Motor neuron (in vitro differentiated cells): ENCODE measurements at places on chromosomes 7 and 10. TPM values are rescaled to one million over a fixed set of nuclear protein-coding genes. Genes with fewer than 3 reads are reported as not detected.

Gene SLC13A4
- 2.3 and 3.3 TPM in 2 replicates for total RNA-seq

DNA sequence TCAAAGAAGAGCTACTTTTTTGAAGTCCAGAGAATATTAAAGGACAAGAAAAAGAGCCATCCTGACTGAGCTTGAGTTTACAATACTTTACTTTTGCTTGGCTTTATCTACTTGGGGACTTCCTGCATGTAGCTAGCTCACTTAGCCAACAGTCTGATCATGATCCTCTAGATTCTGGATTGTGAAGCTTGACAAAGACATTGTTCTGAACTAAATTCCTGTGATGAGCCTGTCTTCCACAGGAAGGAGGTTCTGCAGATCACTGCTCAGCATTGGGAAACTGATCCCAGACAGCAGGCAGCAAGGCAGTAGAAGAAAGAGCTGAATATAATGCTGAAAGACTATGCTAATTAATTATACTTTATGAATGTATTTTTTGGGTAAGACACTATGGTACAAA is 296.4 kb downstream of the DGKB start:
- no peak for ATAC-seq

Gene TSPAN33
- total RNA-seq, result 1.5 and 2.0 TPM in 2 replicates

- no peak for ATAC-seq
Measured at GRCh38 chr7:118158766-118159165, 25.2 kb upstream of the LSM8 start.

Gene CYP2C18
- 0.27 TPM in 1 of 2 replicates, not detected in the other for total RNA-seq

DNA sequence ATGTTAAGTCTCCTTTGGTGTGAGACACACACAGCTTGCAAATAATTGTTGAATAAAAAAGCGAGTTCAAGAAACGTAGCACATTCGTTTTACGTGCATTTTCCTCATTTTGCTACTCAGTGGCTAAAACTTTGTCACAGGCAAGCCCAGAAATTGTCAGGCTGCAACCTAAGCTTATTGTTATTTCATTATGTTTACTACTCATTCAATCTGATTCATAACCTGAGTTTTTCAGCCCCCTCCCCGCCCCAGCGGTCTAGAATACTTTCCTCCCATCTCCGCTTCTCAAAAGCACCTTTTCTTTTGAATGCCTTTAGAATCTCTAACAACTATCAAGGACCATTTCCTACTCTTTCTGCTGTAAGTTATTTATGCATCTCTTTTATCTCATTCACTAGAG is 1.1 kb downstream of the FAM133B start:
- ATAC-seq, result no peak

- ATAC-seq, result no peak
Measured at GRCh38 chr10:129773359-129773990, 190.6 kb downstream of the EBF3 start.

GRCh38 chr10:119947300-119947699 is 54.8 kb downstream of the SEC23IP start:
- ATAC-seq, result no peak

GRCh38 chr7:155300641-155301452 is 3.2 kb downstream of the INSIG1 start:
- ATAC-seq, result no peak

Gene PPP1R17
- total RNA-seq, result 0.85 and 1.7 TPM in 2 replicates

- ATAC-seq, result no peak
Measured at GRCh38 chr7:100353685-100354330, 4.1 kb upstream of the PILRB start.

DNA sequence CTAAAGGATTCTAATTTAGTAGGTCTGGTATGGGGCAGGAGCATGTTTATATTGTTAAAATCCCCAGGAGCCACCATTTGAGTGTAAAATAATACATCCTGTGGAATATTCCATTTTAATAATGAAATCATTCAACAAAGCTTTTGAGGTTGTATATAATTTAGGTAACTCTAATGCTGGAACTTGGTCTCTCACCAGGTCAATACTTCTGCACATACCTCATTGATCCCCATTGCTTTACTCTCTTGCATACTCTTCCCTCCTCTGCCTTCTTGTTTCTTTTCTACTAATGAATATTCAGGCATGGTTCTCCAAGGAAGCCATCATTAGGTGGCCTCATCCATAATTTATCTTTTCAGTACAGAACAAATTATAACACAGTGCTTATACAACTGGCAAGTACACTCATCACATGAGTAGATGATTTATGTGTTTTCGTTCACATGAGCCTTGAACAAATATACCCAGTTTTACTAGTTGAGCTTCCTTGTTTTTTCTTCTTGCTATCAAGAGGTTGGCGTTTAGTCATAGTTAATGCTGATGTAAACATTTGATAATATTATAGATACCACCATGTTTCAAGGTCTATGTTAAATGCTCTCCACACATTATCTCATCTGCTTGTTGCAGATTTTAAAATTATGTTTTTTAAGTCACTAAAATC is 7.2 kb downstream of the PALS2 start:
- no peak for ATAC-seq

- no peak for ATAC-seq
Measured at GRCh38 chr7:112411186-112411795, 39.0 kb upstream of the IFRD1 start.

Gene NAT16
- total RNA-seq, result 0.48 and 0.61 TPM in 2 replicates

Gene AGMO
- not detected in 2 replicates for total RNA-seq

DNA sequence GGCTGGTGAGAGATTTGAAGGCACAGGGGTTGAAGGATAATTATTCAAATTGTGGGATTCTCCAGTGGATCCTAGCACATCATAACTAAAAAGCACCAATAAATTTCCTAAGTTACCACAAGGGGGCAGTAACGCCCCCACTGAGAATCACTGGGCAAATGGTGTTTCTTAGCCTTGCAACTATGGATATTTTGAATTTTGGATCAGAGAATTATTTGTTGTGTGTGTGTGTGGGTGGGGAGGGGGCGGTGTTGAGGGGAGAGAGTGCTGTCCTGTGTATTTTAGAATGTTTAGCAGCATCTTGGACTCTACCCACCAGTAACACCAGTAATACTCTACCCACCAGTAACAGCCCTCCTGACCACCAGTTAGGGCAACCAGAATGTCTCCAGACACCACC is 63.3 kb upstream of the PRKG1 start:
- no peak for ATAC-seq

DNA sequence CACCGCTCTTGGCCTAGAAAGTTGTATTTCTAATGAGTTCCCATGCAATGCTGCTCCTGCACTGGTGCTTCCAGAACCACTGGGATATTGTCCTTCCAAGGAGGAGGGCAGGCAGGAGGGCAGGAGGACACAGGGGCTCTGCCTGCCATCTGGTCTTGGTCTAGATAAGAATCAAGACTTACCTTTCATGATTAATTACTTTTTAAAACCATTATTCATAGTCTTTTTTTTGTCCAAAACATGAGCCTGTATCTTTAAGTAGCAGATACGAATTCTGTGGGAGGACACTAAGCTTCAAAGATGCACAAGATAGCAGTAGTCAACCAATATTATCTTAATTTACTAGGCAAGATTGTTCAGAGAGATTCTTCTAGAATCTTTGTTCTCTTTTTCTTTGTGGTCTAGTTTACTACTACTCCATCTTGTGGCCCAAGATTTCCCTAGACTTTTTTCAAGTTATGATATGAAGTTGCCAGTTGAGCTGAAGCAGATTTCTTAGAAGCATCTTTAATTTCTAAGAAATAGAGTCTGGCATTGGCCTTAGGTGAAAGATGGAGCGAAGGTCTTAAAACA is 57.6 kb downstream of the RBM33 start:
- ATAC-seq, result no peak

Gene SPDYE18
- total RNA-seq, result 0.66 and 0.83 TPM in 2 replicates

DNA sequence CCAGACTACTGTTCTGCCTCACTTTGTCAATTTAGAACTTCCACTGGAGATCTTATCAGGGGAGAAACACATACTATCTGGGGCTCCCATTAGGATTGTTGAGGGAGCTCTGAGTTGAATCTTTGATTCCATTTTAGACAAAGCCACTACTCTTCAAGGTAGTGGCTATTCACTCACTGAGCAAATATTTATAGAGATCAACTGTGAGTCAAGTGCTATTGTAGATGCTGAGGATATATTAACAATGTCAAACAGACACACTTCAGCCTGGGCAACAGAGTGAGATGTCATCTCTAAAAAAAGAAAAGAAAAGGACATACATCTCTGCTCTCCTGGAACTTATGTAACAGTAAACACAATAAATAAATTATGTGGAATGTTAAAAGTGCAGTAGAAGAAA is 315.3 kb downstream of the PTEN start:
- no peak for ATAC-seq

Gene VSTM4
- 0.08 and 0.24 TPM in 2 replicates for total RNA-seq

Gene EMX2
- 1.00 and 2.2 TPM in 2 replicates for total RNA-seq

Gene DPYSL4
- total RNA-seq, result 6.2 and 11.1 TPM in 2 replicates

- ATAC-seq, result no peak
Measured at GRCh38 chr7:157358753-157359096, 21.9 kb downstream of the DNAJB6 start.

DNA sequence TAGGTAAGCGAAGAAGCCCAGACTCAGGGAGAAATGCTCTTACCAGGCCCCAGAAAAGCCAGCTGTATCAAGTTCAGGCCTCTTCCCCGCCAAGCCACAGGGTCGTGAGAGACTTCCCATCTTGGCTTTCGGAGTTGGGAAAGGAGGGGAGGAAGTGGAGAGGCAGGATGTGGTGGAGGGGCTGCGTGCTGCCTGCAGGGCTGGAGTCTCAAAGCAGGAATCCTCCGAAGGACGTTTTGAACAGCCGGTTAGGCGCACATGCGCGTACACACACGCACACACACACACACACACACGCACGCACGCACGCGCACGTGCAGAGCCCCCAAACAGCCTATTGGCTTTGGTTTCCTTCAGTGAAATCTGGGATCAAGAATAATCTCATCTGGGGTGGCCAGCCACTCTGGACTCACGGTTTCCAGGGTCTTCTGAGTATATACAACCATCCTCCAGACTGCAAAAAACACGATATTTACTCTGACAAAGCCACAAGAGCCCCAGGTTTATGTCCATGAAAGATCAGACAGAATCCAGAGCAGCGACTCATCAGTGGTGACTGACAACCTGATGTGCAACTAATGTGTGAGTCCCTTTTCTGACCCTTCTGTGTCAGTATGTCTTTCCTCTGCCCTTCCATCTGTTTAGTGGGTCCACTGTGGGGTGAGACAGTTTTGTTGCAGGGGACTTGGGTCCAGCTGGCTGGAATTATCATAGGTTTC is 115.0 kb upstream of the ZNF438 start:
- no peak for ATAC-seq

GRCh38 chr7:92359801-92360200 is 87.5 kb upstream of the GATAD1 start:
- no peak for ATAC-seq

Gene TUBB8
- 2.8 and 3.0 TPM in 2 replicates for total RNA-seq

DNA sequence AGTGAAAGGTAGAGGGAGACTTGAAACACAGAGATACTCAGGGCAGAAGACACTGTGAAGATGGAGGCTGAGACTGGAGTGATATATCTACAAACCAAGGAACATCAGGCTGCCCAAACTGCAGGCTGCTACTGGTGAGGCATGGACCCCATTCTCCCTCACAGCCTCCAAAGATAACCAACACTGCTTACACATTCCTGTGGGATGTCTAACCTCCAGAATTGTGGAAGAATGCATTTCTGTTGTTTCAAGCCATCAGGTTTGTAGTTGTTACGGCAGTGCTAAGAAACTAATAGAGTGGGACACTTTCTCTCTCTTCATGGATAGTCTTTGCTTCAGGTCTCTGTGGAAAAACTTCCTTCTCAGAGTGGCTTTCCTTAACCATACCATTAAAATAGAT is 182.6 kb upstream of the TMEM106B start:
- no peak for ATAC-seq

DNA sequence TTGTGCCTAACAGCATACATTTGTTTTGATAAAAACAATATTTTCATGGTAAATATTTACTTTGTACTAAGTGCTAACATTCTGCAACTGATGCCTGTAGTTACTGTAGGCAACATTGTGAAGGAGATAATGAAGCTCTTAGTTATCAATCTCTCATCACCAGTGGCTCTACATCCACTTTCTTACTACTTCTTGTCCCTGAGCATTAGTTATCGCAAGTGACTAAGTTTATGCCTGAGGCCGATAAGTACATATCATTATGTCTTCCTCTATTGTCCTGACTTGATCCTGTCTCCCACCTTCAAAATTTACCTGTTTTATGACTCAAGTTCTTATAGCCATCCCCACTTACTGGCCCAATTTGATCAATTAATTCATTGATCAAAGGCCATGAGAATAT is 63.6 kb downstream of the MACC1 start:
- no peak for ATAC-seq

DNA sequence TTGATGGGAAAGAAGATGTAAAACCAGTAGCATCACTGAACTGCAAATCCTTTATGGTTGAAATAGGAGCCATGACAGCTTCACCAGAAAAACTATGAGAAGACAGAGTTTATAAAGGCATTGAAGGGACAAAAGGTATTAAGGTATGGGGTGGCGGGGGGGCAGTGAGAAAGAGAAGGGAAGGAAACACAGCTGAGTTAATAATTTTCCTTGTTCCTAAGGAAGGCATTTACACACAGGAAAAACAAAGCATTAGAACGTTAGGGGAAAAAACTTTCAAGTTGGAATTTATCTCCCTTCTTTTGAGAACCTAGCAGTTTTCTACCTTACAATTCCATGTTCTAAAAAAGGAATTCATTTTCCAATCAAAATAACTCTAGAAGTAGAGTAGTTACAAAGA is 4.4 kb downstream of the LARP4B start:
- no peak for ATAC-seq

Gene GFRA1
- total RNA-seq, result 48.8 and 49.6 TPM in 2 replicates

Gene LIPK
- not detected in 2 replicates for total RNA-seq

DNA sequence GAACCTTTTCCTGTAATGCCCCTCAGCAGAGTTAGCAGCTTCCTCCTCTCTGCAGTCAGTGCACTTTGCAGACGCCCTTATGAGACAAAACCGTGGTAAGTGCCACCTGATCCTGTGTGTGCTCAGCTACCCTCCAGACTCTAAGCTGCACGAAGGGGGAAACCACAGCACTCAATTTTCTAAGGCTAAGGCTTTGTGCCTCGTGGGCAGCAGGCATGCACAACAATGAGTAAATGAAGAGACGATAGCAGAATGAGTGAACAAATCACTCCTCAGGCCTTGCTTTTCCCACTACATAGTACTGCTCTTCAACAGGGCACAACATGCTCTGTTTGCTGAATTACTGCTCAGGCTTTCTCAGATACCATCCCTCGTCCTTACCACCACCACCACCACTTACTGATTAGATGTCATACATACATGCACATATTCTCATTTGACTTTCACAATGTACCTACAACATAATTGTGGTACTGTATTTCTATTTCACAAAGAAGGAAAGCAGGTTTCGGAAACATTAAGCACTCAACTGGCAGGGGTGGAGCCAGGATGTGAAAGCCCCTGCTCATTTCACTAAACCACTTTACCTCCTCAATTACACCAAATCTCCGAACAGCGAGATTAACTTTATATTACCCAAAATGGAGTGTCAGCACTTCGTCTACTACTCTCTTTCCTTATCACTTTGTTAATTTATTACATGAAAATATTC is 85.4 kb downstream of the ICA1 start:
- ATAC-seq, result no peak
